AG04449 (cell line): ENCODE measurements at places on chromosomes 11 and 22.
A peak's percentile ranks its signal among the peaks of the same experiment; 100 is the strongest.

DNA sequence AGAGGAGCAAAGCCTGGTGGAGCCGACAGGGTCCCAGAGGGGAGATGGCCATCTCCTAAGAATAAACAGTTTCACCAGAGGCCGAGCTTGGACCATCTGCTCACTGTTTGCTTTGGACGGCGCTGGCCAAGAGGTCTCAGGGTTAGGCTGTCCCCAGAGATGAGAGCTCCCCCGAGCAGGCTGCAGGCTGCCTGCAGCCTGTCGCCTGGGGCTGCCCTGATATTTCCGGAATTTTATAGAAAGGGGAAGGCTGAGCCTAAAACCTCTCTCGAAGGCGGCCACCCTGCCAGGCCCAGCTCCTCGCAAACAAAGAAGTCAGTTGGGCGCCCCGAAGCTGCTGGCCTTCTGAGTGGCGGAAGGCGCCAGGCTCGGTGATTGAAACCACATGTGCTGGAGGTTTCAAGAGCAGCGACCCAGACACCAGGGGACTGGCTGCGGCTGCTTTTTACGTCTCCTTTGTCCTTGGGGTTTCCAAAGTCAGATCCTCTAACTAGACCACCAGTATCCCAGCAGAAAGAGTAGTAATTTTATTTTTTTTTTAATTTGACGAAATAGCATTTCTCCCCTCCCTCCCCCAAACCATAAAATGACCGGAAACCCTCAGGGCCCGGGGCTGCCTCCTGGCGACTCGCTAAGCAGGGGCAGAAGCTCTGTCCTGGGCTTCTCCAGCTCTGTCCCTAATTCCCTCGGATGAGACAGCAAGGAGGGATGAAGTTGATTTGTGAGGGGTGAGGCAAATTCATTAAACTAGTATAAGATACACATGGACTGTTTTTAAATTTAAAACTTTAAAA is 57.4 kb downstream of the CLMP start:
- DNase-seq = no peak

DNA sequence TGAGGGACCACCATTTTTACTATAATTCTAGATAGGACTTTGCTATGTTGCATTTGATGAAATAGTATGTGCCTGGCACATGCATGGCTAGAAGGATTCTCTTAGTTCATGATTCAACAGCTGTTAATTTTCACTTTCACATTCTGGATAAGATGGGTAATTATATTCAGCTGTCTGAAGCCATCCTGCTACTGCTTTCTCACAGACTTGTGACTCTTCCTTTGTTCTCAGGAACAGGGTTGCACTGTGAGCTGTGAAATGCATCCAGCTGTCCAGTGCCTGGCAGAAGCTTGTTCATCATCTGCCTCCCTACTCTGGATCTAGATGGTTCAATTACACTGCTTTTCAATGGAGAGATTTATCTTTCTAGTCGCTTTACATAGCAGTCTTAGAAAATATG is 610.1 kb upstream of the ANO5 start:
- DNase-seq = no peak

GRCh38 chr11:108824545-108824944 is 159.7 kb downstream of the DDX10 start:
- no peak for DNase-seq

DNA sequence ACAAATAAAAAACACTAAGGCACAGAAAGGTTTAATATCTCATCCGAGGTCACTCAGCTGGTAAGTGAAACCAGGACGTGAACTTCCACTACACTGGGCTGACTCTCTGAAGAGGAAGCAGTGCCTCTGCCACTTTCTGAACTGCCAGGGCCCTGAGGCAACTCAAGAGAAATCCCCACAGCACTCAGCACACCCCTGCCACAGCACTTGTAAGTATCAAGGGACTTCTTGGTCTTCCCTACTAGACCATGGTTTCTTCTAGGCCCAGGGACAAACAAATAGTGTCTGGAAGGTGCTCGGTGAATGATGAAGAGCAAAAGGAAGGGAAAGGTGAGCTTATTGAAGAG is 49.7 kb downstream of the RPL27A start:
- no peak for DNase-seq

DNA sequence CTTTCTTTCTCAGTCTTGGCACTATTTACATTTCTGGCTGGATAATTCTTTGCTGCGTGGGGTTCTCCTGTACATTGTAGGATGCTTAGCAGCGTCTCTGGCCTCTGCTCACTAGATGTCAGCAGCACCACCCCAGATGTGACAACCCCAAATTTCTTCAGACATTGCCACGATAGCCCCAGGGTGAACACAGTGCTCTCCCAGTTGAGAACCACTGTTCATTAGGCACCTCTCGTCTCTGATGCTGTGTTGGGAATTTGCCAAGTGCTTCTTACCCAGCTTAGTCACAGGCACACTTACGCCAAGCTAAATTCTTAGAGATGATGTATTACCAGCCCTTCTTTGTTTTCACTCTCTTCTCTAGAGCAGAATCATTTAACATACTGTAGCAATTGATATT is 9.4 kb downstream of the TRIM6 start:
- peak; percentile 63 for DNase-seq

GRCh38 chr11:114135737-114136151 is 76.2 kb downstream of the ZBTB16 start:
- DNase-seq = no peak

DNA sequence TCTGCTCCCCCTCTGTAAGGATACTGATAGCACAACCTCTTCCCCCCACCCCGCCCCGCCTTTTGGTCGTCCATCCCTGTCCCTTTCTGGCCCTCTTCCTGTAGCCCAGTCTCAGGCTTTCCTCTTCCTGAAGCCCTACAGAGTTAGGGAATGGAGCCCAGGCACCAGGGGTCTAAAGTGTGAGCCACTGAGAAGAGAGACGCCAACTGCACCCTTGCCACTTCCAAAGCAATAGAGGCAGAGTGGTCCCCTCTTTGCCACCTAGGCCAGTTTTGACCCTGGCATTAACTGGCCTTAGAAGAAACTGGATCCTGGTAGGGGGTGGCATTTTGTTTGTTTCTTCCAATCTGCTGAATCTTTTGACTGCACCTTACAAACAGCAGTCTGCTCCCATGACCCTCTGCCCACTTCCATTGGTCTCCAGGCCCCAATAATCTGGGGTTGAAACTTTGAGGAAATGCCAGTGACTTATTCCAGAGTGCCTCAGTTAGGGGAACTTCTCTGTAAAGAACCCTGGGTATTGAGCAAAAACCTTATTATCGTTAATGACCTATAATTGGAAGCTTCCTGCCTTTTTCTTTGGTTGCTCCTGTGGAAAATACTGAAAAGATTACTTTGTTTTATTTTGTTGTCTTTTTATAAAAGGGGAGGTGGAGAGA is 9.7 kb upstream of the GRK2 start:
- no peak for DNase-seq

GRCh38 chr11:121829159-121829643 is 286.8 kb downstream of the BLID start:
- peak; percentile 99 for DNase-seq

DNA sequence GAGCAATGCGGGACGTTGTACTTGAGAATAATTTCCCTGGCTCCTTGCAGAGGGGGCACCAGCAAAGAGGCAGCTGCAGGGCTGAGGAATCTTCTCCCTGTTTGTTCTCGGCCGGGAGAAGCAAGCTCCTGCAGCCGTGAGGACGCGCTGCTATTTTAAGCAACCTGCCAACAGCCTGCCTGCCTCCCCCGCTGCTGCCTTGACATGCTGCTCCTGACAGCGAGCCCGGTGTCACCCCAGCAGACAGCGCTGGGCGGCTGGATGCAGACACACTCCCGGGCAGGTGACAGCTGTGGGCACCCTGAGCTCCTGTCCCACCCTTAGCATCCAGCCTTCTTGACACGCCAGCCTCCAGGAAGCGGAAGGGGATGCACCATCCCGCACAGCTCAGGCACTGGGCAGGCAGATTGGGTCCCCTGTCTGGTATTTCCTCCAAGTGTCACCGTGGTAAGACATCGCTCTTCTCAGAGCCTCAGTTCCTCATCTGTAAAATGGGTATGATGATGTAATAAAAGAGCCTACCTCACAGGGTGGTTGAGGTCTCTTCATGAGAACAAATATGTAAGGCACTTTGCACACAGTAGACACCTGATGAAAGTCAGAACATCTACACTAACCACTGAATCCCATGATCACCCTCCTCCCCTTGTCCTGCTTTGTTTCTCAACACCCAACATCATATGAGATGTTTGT is 530.6 kb downstream of the MN1 start:
- no peak for DNase-seq

DNA sequence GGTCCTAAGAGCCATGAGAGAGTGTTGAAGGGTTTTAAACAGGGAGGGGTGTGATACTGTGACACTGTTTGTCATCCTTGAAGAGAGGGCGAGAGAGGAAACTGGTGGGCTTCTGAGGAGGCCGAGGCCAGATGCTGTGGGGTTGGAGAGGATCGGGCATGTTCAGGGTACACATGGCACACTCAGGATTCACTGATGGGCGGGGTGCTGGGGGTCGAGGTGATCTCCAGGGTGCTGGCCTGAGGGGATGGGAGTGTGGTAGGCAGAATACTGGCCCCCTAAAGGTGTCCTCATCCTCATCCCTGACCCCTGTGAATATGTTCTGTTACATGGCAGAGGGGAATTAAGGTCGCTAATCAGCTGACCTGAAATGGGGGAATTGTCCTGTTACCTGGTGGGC is 7.3 kb downstream of the TBC1D22A start:
- no peak for DNase-seq

GRCh38 chr11:75954039-75954438 is 139.0 kb downstream of the UVRAG start:
- DNase-seq = no peak
